ENCODE measurements at places on chromosomes 6 and 20.

DNA sequence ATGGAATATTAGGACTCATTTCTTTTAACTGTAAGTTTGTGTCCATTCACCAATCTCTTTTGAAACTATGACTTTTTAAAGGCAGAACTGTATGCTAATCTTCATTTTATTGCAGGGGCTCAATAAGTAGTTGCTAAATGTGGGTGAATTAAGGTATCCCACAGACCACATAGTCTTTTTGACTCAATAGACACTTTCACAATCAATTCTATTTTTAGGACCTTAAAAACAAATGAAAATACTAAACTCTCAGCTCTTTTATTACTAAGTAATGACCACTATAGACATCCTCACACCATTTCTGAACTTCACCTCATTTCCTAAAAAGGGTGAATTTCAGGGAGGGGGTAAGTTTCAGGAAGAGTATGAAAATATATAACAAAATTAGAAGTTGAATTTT is 106.8 kb upstream of the BEND6 start:
- ATAC-seq: no peak

DNA sequence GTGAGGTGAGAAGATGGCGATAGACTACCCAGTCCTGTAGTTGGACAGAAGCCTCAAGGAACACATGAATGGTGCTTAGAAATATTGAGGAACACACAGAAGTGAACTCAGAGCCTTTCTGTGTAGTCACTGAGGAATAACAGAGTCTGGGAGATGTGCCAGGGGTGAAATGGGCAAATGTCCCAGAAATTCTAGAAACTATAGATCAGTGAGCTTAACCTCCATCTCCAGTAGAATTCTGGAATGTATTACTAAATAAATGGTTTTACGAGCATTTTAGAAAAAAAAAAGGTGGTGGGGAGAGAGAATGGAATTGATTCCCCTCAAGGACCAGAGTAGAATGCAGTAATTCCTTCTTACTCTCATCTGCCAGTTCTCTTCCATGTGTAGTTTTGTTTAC is 380.0 kb downstream of the LMBRD1 start:
- no peak for ATAC-seq

DNA sequence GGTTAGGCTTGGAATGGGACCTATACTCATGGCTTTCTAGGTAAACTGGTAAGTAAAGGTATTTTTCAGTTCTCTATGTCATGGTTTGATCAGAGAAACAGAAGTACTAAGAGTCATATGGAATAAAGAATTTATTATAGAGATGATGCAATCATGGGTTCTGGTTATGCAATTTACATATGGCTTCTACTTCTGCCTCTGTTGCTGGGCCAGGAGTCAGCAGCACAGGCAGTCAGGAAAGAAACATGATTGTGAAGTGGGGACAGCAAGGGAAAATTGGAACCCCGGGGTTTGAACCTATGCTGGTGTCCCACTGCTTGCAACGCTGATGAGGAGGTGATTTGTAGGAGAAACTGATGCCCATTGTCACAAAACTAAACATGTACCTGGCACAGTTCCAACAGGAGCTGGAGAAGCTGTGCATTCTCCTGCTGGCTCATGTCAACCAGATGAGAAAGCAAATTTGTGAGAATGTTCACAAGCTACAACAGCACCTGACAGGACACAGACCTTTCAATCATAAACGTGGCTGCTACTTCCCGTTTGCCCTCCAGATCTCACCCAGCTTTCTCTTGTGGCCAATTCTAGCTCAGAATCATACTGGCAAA is 887.1 kb downstream of the TFAP2A start:
- ATAC-seq: no peak

- ATAC-seq: peak; percentile 70
Observed at GRCh38 chr6:135938576-135939207, 87.2 kb downstream of the PDE7B start.

DNA sequence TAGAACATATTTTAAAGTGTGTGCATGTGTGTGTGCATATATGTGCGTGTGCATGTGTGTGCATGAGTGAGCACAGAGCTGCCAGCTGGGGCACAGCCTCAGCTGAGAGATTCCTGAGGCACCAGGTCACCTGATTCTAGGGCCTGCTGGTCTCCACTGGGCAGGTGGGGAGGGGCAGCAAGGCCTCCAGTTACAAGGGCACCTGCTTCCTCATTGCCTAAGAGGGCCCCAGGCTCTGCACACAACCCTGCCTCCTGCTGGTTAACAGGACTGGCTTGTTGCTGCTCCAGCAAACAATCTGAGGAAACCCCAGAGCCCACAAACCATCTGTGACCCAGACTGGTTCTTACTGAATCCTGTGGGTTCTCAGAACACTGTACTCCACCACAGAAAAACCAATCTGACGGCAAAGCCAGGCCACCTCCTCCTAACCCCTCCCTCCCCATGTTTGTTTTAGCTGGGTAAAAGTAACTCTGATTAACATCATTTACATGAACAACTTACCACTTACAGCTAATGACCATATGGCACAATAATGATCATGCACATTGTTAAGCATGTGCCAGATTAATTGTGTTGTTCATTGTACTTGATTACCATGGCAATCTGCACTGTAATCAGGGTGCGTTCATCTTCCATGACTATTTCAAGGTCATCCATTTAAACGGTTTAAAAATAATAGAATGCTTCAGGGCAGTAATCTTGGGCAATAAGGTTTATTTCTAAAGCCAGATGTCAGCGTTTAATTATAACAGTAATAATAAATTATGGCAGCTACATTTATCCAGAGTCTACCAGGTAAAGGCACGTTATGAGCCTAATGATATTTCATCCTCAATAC is 23.1 kb upstream of the UBE2J1 start:
- peak; percentile 36 for ATAC-seq

DNA sequence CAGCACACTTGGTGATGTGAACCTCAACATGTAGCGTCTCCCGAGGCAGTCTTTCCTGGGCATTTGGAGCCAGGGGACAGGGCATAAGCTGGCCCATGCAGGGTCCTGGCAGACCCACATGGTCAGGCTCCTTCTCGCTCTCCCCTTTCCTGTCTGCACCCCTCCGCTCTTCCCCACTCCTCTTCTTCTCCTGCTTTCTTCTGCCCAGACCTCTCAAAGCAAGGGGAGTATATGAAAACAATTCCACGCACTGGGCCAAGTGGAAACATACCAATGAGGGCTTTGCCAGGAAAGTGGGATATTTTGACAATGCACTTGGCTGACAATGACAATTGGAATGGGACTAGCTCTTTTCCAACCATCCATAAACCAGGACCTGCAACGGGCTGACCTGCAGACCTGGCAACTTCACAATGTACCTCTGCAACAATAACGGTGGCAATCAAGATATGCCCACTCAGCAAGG is 58.9 kb upstream of the TRAF3IP2 start:
- ATAC-seq: peak; percentile 8

DNA sequence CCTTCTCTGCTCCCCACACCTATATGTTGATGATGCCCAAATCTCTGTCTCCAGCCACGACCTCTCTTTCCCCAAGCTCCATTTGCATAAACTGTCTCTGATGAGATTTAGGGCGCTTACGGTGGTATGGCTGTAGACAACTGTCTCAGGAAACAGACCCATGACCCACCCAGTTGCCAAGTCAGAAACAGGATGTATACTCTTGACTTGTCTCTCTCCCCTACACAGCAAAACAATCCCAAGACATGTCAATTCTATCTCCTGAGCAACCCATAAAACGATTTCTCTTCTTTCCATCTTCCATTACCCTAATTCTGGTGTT is 13.9 kb downstream of the GNL1 start:
- no peak for ATAC-seq

DNA sequence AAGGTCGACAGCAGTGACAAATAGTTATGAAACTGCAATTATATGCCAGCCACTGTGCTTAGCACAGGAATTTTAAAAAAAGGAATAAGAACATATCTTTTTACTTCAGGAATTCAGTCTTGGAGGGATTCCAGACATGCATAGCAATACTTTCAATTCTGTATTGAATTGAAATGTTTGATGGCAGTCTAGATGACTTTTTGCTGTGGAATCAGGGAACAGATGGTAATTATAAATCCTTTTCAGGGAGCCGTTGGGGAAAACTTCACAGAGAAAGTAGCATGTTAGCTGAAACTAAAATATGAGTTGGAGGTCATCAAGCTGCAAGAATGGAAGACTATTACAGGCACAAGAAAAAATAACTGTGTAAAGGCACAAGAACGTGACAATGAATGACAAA is 74.8 kb downstream of the IMPG1 start:
- ATAC-seq: no peak

GRCh38 chr6:96157018-96157565 is 141.3 kb downstream of the FUT9 start:
- no peak for ATAC-seq

DNA sequence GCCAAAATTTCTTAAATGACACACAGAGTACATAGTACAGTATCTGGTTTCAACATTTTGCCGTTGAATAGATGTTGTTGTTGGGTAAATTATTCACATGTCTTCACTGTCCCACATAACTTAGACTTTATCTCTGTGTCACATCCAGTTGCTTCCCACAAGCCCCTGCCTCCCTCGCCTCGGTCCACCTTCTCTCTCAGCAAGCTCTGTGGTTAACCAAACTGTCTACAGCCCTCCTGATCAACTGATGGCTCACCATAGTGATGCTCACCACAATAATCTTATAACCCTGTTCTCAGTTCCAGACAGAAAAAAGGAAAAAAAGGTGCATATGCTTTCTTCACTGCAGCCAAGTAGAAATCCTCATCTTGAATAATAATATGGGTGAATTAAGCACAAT is 23.0 kb downstream of the IL17F start:
- ATAC-seq: no peak

DNA sequence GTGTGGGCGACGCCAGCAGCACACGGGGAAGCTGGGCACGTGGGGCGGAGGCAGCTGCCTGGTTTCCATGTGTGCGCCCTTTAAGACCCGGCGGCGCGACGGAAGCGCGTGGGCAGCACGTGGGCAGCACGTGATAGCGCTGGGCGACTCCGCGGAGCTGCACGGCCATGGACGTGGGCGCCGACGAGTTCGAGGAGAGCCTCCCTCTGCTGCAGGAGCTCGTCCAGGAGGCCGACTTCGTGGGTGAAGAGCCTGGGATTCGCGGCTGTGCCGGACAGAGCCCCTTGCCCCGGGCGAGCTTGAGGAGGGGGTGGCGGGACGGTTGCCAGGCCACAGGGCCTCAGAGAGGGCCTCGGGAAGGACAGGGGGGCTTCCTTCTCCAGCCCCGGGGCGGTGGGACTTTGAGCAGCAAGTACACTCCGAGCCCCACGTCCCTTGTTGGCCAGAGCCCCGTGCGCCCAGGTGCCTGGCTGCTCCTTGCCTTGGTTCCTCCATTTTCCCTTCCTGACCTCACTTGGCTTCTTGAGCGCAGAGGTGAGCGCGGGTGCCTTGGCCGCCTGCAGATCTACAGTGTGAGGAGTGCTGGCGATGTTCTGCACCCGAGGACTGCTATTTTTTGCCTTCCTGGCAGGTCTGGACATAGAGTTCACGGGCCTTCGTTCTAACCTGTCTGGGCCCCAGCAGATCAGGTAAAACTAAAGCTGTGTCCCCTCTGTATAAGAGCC is at the start of gene PNLDC1:
PNLDC1 (plus strand) TSS at position 136 of the 725 bp plus-strand sequence; CDS start at position 168, 32 bp downstream.
- ATAC-seq: no peak

- no peak for ATAC-seq
Observed at GRCh38 chr6:11309947-11310665, 77.6 kb upstream of the NEDD9 start.

- no peak for ATAC-seq
Observed at GRCh38 chr20:41392295-41392694, 25.7 kb upstream of the EMILIN3 start.

- no peak for ATAC-seq
Observed at GRCh38 chr6:163965426-163966348, 551.2 kb downstream of the QKI start.
